Stimulated activated CD8-positive, alpha-beta memory T cell treated with anti-CD3 and anti-CD28 coated beads, Interleukin-2, amount 100 ng/mL, for 1 hour (primary cell): ENCODE measurements at places on chromosomes 6 and 20.

DNA sequence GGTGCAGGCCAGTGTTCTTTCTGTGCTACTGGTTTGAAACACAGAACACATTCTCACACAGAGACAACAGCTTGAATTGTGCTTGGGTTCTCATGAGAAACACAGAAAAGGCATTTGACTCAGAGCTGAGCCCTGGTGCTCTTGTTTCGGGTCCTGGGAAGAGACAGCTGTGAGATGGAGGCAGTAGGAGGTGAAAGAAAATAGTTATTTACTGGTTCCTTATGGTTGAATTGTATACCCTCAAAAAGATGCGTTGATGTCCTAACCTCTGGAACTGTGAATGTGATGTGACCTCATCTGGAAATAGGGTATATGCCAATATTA, 87.1 kb upstream of the RPS6KA2 start:
- DNase-seq, result no peak

- DNase-seq, result no peak
Observed at GRCh38 chr6:154218301-154218700, 138.3 kb downstream of the IPCEF1 start.

- no peak for DNase-seq
Observed at GRCh38 chr6:138923561-138923960, 64.5 kb downstream of the REPS1 start.

DNA sequence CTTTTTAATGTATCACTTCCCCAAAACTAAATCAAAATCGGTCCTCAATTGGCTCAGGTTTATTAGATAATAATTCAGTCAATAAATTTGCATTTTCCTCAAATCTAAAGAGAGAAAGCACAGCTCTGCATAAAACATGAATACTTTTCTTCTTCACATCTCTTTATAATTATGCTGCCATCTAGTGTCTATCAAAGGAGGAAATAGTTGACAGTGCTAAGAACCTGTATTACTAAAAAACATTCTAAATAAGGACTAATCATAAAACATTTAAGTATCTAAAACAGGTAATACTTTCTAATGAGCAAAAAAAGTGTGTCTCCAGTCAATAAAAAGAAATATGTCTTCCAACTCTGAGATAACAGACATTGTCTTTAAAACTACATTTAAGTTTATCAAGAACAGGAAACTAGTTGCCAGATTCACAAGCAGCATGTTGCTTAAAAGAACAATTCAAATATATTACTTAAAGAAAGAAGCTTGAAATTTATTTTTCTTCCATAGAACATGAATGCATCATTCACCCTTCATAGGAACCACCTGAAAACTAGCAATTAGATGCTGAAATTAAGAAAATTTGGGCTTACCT, 56.5 kb upstream of the DST start:
- no peak for DNase-seq

- DNase-seq, result no peak
Observed at GRCh38 chr20:4855555-4855954, 133.8 kb downstream of the PRND start.

DNA sequence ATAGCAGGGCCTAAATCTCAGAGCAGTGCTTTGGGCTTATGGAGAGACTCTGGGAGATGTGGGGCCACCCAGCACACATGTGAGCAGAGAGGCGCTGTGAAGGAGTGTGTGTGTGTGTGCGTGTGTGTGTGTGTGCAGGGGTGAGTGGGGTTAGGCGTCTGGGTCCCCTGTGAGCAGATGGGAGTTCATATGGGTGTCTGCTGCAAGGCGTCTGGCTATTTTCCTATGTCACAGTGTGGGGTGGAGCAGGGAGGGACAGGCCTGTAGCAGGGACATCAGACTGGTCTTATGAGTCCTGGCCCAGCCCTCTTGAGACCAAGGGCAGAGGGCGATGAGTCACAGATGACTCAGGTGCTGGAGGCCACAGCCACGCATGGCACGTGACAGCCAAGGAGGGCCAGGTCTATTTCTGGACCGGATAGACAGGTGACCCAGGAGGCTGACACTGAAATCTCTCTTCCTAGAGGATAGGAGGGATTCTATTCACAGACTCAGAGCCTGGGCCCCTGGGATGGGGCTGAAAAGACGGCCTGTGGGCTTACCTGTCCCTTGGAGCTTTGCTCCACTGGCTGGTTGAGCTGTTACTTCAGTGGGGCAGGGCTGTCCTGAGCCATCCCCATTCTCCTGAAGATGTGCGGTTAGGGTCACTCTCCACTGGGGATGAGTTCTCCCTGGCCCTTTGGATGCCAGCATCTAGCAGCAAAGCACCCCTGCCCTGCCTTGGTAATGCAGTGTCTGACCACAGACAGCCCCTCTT, 28.9 kb downstream of the VEGFA start:
- no peak for DNase-seq

GRCh38 chr20:8678098-8678776, 390.6 kb upstream of the PLCB4 start:
- DNase-seq, result no peak

DNA sequence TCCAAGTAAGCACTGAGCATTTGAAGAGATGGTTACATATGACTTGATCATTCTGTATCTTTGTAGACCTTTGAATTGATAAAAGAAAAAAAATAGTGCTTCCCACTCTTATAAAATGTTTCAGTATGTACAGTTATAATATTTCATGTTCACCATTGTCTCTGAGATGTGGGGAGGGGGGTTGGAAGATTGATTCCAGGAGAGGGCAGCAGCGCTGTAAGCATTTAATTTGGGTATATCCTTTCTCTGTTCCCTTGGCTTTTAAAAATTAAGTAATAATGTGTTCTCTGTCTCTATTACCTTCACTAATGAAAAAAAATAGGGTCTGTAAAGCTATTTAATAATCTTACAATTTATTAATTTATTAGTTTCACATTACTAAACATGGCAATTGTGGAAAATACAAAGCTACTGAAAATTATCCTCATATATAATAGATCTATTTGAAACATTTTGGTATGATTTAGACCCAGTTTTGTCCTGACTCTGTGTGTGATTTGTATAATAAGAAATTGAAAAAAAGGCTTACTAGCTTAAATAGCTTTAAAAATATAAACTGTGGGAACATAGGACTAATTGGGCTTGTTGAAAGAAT, 341.2 kb downstream of the CDKAL1 start:
- no peak for DNase-seq

- DNase-seq, result no peak
Observed at GRCh38 chr6:81938014-81938856, 185.8 kb upstream of the TENT5A start.

- no peak for DNase-seq
Observed at GRCh38 chr6:72699159-72699558, 77.3 kb downstream of the KCNQ5 start.

DNA sequence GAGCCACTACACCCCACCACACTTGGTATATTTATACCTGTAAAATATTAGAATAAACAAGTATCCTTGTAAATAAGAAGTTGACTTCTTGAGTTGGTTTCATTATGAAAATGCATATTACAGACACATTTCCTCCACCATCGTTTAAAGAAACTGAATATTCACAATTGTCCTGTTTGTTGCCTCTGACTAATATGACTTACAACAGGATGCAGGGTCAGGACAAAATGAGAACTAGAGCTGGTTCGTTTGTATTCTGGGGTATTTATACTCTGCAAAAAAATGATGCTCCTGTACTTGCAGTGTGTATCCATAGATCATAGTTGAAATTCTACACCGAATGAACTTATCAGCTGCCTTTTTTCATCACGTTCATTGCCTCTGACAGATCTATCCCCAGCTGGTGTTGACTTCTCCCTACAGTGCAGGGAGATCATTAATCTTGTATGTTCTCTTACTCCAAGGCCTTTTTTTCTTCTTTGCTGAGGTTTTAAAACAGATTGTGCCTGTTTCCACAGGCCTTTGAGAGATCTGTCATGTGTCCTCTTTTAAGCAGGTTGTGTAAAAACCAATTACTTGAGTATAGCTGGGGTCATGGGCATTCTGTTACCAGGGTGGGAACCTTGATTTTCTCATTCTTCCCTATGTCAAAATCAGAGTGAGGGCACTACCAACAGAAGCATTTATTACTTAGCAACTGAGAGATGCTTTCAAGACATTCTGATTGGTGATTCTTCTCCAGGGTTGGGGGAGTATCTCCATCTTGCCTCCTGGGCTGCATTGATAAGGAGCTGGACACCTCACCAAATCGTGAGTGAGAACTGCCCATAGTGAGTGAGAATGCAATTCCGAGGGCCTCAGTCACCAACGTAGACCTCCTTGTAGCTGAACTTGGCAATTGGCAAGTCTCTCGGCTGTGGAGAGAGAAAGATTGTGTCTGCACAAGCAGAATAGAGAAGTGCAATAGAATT, 78.8 kb upstream of the CD83 start:
- no peak for DNase-seq
